ENCODE measurements at places on chromosomes 6 and 20.

DNA sequence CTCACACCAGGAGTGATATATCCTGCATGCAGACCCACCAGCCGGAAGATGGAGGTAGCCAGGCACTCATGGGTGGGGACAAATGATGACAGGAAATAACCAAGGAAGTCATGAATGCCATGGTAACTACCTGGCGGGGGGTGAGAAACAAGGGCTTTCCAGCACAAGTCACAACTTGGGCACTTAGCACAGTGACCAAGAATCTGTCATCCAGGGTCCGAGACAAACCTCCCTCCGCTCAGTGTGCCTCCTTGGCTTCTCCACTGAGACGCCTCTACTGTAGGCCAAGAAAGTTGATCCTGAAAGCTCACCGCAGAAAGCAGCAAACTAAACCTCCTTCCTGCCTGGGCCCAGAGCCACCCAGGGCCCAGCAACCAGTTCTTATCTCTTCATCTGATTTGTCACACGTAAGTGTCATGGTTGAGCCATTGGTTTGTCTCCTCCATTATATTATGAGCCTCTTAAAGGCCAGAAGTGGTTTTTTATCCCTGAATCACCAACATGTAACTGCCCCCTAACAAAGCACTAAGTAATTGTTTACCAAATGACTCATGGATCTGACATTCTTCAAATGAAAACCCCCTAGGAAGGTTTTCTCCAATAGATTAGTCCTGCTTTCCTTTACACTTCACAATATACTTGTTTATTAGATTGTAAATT lies 84.3 kb upstream of the TAB2 start:
- DNase-seq, result peak; percentile 47

DNA sequence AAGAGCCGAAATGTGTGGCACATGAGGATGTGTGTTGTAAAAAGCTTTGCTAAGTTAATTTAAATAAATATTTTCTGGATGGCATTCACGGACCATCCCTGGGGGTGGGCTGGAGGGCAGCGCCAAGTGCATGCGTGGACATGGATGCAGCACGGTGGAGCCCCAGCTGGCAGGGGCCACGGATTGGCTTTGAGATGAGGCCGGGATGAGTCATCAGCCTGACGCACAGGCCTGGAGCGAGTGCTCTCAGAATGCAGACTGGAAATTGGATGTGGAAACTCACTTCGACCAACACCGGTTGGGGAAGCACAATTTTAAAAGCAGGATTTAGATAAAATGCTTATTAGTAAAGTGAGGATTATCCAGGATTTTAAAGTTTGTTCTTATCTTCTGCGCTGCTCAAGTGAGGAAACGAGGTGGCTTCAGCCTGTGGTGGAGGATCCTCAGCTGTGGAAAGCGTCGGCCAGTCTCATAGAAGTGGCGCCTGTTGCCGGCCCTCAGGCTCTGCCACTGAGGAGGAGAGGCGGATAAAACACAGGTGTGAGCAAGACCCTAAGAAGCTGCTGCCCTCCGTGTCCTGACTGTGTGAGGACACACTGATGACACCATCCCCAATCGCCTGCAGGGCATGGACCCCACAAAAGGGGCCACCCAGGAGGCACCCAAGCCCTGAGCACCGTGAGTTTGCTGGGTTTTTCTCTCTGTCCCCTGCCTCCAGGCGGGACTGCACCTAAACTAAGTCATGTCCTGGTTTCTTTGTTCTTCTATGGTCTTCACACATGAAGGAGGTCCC lies 279.7 kb downstream of the CDH4 start:
- no peak for DNase-seq

DNA sequence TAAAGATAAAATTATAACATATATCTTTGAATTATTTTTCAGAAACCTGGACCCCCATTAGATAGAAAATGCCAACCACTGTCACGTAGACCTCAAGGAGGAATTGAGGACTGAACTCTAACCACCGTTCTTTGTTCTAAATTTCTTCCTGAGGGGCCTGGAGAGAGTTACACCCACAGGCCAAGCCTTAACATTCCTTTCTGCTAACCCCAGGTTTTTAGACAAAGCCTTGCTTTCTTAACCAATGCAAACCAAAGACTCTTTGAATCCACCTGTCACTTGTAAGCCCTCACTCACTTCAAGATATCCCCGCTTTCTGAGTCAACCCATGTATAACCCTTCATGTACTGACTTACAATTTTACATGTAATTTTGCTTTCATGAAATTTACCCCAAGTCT lies 41.0 kb downstream of the SNX14 start:
- DNase-seq, result no peak

- DNase-seq, result no peak
Measured at GRCh38 chr20:50628853-50629669, 62.3 kb downstream of the RIPOR3 start.

DNA sequence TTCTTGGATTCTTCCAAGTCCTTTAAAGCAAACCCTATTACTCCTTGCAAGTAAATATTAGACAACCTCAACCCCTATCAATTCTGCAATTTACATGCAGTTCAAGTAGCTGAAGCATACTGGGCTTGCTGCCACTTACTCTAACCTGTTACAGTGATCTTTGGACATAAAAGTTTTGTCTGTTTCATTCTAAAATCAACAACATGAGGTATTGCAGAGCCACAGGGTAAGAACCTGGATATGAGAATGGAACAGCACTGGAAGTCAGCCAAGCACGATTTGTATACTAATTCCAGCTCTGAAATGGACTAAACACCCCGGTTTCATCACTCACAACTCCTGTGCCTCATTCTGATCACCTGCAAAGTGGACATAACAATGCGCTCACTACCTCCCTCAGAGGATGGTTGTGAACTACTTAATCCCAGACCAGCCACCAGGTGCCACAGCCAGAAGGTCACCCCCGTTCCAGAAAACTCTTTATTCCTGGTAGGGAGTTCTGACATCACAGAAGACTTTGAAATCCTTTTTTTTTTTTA lies 270.0 kb downstream of the ADGB start:
- no peak for DNase-seq

DNA sequence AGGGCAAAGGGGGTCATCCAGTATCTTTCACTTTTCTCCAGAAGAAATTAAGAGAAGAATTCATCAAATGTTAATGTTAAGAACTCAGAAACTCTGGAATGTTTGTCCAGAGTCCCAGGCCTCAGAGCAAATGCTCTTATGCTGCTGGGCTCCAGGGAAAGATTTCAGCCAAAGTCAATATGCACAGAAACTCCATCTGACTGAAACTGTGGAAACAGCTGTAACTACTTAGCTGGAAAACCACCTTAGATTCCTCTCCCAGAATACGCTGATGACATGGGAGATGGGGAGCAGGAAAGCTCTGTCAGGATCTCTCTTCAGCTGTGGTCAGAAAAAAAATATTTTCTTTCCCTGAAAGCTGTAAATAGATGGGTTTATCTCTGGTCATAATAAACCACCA lies 559.6 kb downstream of the RFPL4B start:
- DNase-seq, result no peak

GRCh38 chr6:166939345-166939744 lies 17.0 kb downstream of the RNASET2 start:
- DNase-seq, result no peak

- DNase-seq, result no peak
Measured at GRCh38 chr6:104579310-104579863, 280.3 kb downstream of the HACE1 start.

GRCh38 chr6:126826166-126826714 lies 292.2 kb upstream of the RSPO3 start:
- no peak for DNase-seq

DNA sequence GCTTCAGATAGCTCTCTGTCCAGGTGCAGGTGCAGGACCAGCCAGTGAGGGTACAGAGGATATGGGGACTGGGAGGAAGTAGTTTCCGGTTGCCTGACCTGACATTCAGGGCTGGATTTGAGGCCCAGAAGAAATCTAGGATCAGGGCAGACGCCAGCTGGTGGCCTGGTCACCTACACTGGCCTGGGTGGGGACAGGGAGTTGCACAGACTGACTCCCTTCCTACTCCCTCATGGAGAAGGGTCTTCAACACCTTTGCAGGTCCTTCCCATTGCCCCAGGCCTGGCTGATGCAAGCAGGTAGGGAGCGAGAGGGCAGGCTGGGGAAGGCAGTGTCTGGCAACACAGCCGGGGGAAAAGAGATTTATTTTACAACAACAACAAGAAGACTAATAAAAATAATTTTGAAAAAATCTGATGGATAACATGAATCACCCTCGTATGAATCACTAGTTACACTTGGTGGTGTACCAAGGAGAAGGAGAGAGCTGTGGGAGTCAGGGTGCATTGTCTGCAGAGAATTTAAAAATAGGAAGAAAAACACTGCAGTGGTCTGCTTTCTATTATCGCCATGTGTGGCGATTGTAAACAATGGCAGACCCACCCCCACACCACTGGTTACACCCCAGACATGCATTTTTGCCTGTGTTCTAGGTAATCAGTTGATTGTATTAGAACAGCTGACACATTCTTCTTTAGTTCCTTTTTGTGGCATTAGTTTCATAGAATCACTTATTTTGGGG lies 62.3 kb upstream of the SNX9 start:
- no peak for DNase-seq

GRCh38 chr6:84156306-84156705 lies 71.1 kb downstream of the CEP162 start:
- DNase-seq, result no peak

DNA sequence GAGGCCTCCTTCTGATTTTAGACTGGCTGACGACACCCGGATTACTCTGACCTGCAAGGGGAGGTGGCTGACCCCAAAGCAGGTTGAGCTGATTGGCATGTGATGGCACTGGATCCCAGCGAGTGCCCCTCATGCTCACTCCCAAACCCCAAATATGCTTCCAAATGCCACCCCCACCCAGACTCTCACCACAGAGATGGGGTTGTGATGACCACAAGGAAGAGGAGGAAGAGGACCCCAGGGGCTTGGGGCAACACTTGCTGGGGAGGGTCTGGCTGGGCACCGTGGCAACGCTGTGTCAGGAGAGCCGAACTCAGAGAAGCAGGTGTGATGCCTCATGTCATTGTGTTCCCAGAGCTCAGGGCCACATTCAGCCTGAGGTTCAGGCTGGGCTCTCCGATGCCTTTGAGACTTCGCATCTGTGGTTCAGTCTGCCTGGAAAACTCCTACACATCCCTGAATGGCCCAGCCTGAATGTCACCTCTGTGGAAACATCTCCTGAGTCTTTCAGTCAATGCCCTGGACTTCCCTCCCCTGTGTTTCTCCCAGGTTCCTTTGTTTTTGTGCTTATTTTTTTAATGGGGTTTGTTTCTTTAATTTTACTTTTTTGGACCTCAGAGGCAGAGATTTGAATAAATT lies 169.1 kb upstream of the PMEPA1 start:
- no peak for DNase-seq

- no peak for DNase-seq
Measured at GRCh38 chr6:133682506-133683307, 206.2 kb upstream of the TCF21 start.

- DNase-seq, result peak; percentile 59
Measured at GRCh38 chr6:14660806-14661579, 543.4 kb downstream of the CD83 start.

- no peak for DNase-seq
Measured at GRCh38 chr6:159184559-159184958, 15.4 kb downstream of the FNDC1 start.

- no peak for DNase-seq
Measured at GRCh38 chr6:145090801-145091585, 644.3 kb downstream of the EPM2A start.

GRCh38 chr20:23536328-23536974 lies 31.8 kb downstream of the CST9L start:
- DNase-seq, result no peak

DNA sequence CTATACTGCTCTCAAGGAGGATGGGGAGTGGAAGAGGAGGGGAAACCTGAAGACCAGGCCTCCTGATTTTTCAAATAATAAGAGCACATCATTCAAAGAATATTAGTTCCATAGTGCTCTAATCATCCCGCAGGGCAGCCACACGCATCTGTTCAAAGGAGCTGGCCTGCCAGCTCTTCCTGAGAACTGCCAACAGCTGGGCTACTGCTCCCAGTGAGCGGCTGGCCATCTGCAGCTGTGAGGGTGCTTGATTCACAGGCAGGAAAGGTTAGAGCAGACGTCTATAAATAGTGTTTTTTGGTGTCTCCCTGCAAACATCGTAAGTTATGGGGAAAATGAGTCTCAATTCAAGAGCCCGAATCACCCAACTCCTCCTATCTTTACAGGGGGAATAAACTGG lies 17.3 kb downstream of the NSFL1C start:
- DNase-seq, result no peak

- DNase-seq, result no peak
Measured at GRCh38 chr6:91304521-91304920, 717.6 kb upstream of the MAP3K7 start.

GRCh38 chr6:52620906-52621190 lies 44.0 kb upstream of the TRAM2 start:
- no peak for DNase-seq

DNA sequence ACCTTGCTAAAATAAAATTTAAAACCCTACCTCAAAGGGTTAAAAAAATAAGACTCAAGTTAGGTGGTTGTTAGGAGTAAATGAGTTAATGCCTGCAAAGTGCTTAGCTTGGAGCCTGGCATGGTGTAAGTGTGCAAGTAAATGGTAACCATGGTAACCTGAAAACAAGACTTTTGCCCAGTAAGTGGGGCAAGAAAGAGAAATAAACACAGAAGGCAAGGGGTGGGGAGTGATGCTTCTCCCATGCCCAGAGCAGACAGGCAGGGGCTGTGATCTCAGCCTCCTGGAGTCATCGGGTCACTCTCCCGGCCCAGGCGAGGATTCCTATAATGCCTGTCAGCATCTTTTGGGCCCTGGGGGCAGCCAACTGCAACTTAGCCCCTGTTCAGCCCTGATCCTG lies 59.2 kb upstream of the SLC32A1 start:
- no peak for DNase-seq

- DNase-seq, result no peak
Measured at GRCh38 chr6:81491454-81492101, 260.9 kb downstream of the TENT5A start.

- no peak for DNase-seq
Measured at GRCh38 chr6:30171677-30172471, 8.5 kb downstream of the TRIM15 start.

GRCh38 chr6:54097753-54098152 lies 13.5 kb upstream of the MLIP start:
- no peak for DNase-seq

DNA sequence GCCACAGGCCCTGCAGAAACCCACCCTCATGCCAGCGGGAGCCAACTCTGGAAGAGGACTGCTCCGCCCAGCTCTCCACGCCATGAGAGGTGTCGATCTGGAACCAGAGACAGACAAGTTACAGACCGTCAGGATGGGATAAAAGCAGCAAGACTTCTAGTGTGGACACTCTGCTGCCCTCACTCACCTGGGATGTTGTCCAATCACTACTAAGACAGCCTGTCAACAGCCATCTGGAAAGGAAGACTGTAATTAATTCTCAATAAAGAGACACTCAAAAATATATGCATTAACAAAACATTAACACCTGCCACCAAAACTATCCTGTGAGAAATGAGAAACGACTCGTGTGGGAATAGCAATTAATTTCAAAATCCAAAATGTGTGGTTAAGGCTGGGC lies 28.3 kb downstream of the SLC2A4RG start:
- no peak for DNase-seq

GRCh38 chr6:151136141-151136755 lies 103.5 kb upstream of the AKAP12 start:
- no peak for DNase-seq

Data from activated T-helper 1 cell treated with anti-CD3 and anti-CD28 coated beads, Interleukin-12 subunit alpha, Interleukin-12 subunit beta, Interleukin-2, Interleukin-4 antibody, amounts not matched to agents 30 ng/mL and 10 ng/mL and 1 ng/mL, durations not matched to agents 14 hours and 24 hours and 36 hours (primary cell).